ENCODE measurements at places on chromosomes 13 and 19. TPM values are rescaled to one million over a fixed set of nuclear protein-coding genes. Genes with fewer than 3 reads are reported as not detected.

GRCh38 chr13:22773465-22773864 is 407.3 kb upstream of the SGCG start:
- no peak for DNase-seq

GRCh38 chr19:13914777-13915176 is 8.8 kb downstream of the CC2D1A start:
- no peak for DNase-seq

- no peak for DNase-seq
These were observed 962.3 kb downstream of the EFNB2 start for GRCh38 chr13:105573136-105573535.

Gene TUBGCP3
- 25.9 TPM for total RNA-seq

All from endodermal cell (in vitro differentiated cells).